Testis (tissue), 5 donors: ENCODE measurements at places on chromosomes 7 and 10. TPM values are rescaled to one million over a fixed set of nuclear protein-coding genes. Genes with fewer than 3 reads are reported as not detected.

DNA sequence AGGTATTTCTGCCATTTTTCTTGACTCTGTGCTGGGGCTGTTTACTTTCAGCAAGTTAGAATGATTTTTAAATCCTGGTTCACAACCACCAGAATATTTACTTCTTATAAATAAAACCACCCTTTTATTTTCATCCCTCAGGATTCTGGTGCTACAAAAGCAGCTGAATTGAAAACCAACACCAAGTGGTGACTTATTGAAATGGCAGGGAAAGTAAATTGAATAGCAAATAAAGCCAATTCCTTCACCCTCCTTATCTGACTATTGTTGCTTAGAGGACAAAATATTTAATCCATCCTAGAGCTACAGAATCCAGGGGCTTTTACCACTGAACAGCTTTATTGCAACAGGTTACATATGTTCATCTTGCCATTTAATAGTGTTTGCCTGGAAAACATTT, 828.6 kb upstream of the GHITM start:
- H3K36me3 ChIP-seq = no peaks in the 10 kb centered on the region
- no peak overlapping the region for H3K27ac ChIP-seq
- H3K27me3 ChIP-seq = no peaks in the 10 kb centered on the region
- DNase-seq = no peak

GRCh38 chr10:112335868-112336265, 38.0 kb upstream of the ACSL5 start:
- no peaks in the 10 kb centered on the region for H3K36me3 ChIP-seq
- no peak overlapping the region for H3K27ac ChIP-seq
- no peaks in the 10 kb centered on the region for H3K27me3 ChIP-seq
- no peak for DNase-seq

DNA sequence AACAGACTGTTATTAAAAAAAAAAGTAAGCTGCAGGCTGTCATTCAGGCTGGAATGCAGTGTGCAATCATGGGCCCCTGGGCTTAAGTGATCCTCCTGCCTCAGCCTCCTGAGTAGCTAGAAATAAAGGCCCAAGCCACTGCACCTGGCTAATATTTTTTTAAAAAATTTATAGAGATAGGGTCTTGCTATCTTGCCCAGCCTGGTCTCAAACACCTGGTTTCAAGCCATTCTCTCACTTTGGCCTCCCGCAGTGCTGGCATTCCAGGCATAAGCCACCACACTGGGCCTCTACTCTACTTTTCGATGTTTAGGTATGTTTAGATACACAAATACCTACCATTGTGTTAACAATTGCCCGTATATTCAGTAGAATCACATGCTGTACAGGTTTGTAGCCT, 270.4 kb upstream of the PRKCQ start:
- H3K36me3 ChIP-seq = no peaks in the 10 kb centered on the region
- H3K4me1 ChIP-seq = no peaks in the 10 kb centered on the region
- H3K27ac ChIP-seq = no peak overlapping the region
- H3K4me3 ChIP-seq = no peak overlapping the region
- DNase-seq = no peak
- no peaks in the 10 kb centered on the region for H3K27me3 ChIP-seq

- no peak for DNase-seq
- H3K27me3 ChIP-seq = no peaks in the 10 kb centered on the region
- H3K36me3 ChIP-seq = no peaks in the 10 kb centered on the region
- no peaks in the 10 kb centered on the region for H3K4me1 ChIP-seq
These were observed 134.3 kb downstream of the DOCK4 start for GRCh38 chr7:112071856-112072255.

GRCh38 chr10:82084904-82085303, 209.9 kb downstream of the NRG3 start:
- no peak overlapping the region for H3K27ac ChIP-seq
- no peak for DNase-seq
- H3K4me1 ChIP-seq = no peaks in the 10 kb centered on the region
- no peaks in the 10 kb centered on the region for H3K36me3 ChIP-seq
- H3K4me3 ChIP-seq = no peak overlapping the region

DNA sequence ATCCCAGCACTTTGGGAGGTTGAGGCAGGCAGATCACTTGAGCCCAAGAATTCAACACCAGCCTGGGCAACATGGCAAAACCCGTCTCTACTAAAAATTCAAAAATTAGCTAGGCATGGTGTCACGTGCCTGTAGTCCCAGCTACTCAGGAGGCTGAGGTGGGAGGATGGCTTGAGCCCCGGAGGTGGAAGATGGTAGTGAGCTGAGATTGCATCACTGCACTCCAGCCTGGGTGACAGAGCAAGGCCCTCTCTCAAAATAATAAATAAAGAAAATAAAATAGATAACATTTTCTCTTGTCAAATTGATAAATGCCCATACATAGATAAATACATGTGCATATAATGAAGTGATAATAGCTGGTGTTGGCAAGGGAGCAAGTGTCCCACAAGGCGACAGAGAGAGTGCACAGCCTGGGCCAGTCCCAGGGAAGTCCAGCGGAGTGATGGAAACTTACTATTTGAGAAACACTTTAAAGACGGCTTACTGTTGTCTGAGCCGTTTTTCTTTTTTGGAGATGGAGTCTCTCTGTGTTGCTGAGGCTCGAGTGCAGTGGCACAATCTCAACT, 33.4 kb upstream of the DLG5 start:
- DNase-seq = no peak
- no peak overlapping the region for H3K27ac ChIP-seq
- H3K4me1 ChIP-seq = no peaks in the 10 kb centered on the region
- H3K4me3 ChIP-seq = no peak overlapping the region

DNA sequence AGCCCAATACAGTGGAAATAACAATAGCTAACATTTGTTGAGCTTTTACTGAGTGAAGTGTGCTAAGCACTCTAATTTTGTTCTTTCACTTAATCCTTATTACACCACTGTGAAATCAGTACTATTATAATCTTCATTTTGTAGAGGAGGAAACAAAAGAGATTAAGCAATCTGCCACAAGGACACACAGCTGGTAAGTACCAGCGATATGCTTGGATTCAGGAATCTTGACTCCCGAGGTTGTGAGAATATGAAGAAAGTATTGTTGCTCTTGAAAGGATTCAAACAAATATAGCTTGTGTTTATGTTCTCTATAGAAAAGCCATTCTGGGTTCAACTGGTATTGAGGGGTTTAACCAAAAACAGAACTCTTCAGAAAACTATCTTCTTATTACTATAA, 93.7 kb upstream of the HECTD2 start:
- H3K4me1 ChIP-seq = no peaks in the 10 kb centered on the region
- H3K27ac ChIP-seq = no peak overlapping the region
- H3K36me3 ChIP-seq = no peaks in the 10 kb centered on the region
- H3K4me3 ChIP-seq = no peak overlapping the region

DNA sequence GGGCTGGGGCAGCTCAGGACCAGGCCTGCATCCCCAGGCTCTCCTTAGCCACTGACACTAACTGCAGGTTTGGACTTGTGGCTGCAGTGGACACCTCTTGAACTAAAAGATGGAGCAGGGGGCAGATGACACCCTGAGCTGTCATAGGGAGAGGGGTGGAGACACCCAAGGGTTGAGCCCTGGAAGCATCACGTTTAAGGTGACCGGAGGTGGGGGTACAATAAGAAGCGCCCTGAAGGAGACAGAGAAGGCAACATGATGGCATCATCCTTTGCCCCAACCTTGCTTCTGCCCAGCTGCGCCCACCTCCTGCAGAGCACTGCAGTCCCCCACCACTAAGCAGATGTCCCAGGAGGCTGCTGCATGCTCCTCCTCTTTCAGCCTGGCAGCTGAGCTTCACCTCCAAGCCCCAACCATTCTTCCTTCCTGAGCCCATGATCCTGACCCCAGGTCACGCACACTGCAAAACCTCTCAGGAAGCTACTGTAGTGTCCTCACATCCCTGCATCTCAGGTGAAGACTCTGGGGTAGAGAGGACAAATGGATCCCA, 25.5 kb downstream of the OGDHL start:
- no peak for DNase-seq
- no peak overlapping the region for H3K27ac ChIP-seq
- no peaks in the 10 kb centered on the region for H3K27me3 ChIP-seq
- no peak overlapping the region for H3K4me3 ChIP-seq
- H3K4me1 ChIP-seq = no peaks in the 10 kb centered on the region

- no peak overlapping the region for H3K27ac ChIP-seq
- no peaks in the 10 kb centered on the region for H3K27me3 ChIP-seq
- H3K4me1 ChIP-seq = no peaks in the 10 kb centered on the region
- no peaks in the 10 kb centered on the region for H3K36me3 ChIP-seq
These were observed 251.5 kb upstream of the PLPP4 start for GRCh38 chr10:120205368-120206018.

DNA sequence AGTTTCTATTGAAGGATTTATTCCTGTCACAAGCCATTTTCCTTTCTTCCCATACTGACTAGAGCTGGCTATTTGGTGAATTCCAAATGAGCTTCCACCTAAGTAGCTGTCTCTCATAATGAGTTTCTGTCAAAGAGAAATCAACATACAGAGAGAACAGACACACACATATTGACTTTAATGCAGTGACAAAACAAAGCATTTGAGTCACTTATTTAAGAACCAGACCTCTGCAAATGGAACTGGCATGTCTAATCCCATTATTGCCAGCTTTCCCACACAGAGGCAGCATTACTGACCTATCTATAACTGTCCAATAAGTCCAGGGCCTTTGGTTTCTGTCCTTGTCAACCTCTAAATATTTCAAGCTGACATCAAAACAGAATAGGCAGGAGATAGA, 179.3 kb upstream of the CSTF2T start:
- H3K4me3 ChIP-seq = no peak overlapping the region
- DNase-seq = no peak
- no peaks in the 10 kb centered on the region for H3K27me3 ChIP-seq
- H3K27ac ChIP-seq = no peak overlapping the region
- H3K4me1 ChIP-seq = no peaks in the 10 kb centered on the region

GRCh38 chr10:90589825-90590224, 268.0 kb downstream of the HTR7 start:
- H3K27me3 ChIP-seq = no peaks in the 10 kb centered on the region
- no peaks in the 10 kb centered on the region for H3K36me3 ChIP-seq
- no peak overlapping the region for H3K4me3 ChIP-seq
- H3K4me1 ChIP-seq = peaks cover 11% of the 10 kb centered on the region

GRCh38 chr10:34627741-34628140, 187.4 kb downstream of the PARD3 start:
- no peak overlapping the region for H3K27ac ChIP-seq
- DNase-seq = no peak
- no peaks in the 10 kb centered on the region for H3K36me3 ChIP-seq
- no peaks in the 10 kb centered on the region for H3K27me3 ChIP-seq
- no peaks in the 10 kb centered on the region for H3K4me1 ChIP-seq
- H3K4me3 ChIP-seq = no peak overlapping the region

GRCh38 chr10:72645263-72645858, 19.5 kb upstream of the MICU1 start:
- no peaks in the 10 kb centered on the region for H3K27me3 ChIP-seq
- no peak overlapping the region for H3K27ac ChIP-seq
- H3K4me3 ChIP-seq = no peak overlapping the region
- H3K36me3 ChIP-seq = no peaks in the 10 kb centered on the region
- no peaks in the 10 kb centered on the region for H3K4me1 ChIP-seq

DNA sequence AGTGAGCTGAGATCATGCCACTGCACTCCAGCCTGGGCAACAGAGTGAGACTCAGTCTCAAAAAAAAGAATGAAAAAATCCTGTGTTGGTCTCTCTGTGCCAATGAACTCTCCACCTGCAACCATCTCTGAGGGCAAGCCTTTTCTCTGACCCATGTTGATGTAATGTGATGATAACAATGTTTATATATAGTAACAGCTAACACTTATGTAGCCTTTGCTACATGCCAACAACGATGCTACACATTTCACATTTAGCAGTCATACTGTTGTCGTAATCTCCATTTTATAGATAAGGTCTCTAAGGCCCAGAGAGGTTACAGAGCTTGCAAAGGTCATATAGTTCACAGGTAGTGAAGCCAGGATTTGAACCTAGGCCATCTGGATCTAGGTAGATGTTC, 11.5 kb downstream of the COX15 start:
- no peak overlapping the region for H3K27ac ChIP-seq
- no peaks in the 10 kb centered on the region for H3K36me3 ChIP-seq
- no peaks in the 10 kb centered on the region for H3K4me1 ChIP-seq
- DNase-seq = no peak

DNA sequence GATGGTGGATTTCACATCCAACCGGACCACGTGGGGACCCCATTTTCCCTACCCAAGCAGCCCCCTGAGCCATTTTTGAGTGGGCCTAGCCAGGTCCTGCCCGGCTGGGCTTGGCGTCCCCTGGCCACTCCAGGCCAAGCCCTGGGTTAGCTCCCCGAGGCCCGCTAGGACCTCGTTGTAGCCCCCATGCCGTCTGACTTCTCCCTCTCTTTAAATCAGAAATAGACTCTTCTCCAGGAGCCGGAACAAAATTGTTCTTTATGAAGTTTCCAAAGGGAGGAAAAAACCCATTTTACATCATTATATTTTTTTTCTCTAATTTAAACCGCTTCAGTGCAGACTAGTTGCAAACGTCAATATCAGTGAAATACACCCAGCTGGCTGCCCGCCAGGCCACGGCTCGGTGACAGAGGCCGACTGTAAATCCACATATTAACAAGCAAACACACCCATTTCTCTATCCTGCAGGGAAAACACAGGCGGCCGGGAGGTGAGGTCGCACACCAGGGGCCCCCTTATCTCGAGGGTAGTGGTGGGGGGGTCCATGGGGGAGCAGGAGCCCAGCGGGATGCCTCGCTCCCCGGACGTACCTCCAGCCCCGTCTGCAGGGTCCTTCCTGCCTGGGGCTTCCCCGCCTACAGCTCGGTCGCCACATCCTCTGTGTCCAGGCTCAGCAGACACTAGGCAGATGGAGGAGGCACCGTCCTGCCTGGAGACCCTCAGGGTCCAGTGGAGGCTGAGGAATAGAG, 72.7 kb downstream of the ELFN1 start:
- H3K27ac ChIP-seq = no peak overlapping the region
- H3K27me3 ChIP-seq = no peaks in the 10 kb centered on the region
- H3K4me1 ChIP-seq = no peaks in the 10 kb centered on the region
- no peaks in the 10 kb centered on the region for H3K36me3 ChIP-seq
- DNase-seq = peak; percentile 60
- H3K4me3 ChIP-seq = no peak overlapping the region

DNA sequence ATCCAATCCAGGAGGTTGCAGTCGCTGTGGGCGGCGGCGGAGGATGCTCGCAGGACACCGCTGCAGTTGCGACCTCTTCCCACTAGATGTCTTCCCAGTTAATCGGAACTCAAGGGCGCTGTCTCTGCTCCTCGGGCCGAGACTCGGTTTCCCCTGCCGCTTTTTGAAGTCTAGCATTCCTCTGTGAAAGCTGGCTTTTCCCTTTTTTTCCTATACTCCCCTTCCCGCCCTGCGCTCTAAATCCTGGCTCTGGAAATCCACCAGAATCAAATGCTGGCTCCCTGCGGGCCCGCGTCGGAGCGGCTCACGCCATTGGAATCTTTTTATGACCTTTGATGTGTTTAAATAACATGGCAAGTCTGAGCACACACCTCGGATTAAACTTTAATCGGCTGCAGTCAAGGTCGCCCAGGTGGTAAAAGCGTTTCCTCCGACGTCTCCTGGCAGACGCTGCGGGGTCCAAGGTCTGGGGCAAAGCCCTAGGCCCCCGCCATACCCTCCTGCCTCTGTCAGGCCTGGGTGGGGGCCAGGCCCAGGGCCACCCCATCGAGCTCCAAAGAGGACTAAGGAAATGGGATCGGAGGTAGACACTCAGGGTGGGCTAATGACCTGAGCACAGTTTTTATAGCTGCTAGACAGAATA, 10.7 kb upstream of the HOXA13 start:
- H3K27me3 ChIP-seq = peaks cover 9% of the 10 kb centered on the region
- no peak overlapping the region for H3K4me3 ChIP-seq
- H3K4me1 ChIP-seq = peaks cover 6% of the 10 kb centered on the region

- H3K4me1 ChIP-seq = no peaks in the 10 kb centered on the region
- H3K27ac ChIP-seq = no peak overlapping the region
- DNase-seq = no peak
- no peak overlapping the region for H3K4me3 ChIP-seq
- no peaks in the 10 kb centered on the region for H3K36me3 ChIP-seq
- no peaks in the 10 kb centered on the region for H3K27me3 ChIP-seq
These were observed 123.6 kb downstream of the SH3PXD2A start for GRCh38 chr10:103731609-103732270.

The NEBL gene
- 15.5 TPM for total RNA-seq

The SFTPA2 gene
- 0.31 TPM for total RNA-seq

The IFIT1B gene
- total RNA-seq = not detected
